ENCODE measurements at places on chromosomes 5 and 9. TPM values are rescaled to one million over a fixed set of nuclear protein-coding genes. Genes with fewer than 3 reads are reported as not detected.

The TNFSF8 gene
- 2.4 TPM for total RNA-seq

The HBEGF gene
- 7.7 TPM for total RNA-seq

The CCDC152 gene
- total RNA-seq: 1.8 TPM

The MRPS30 gene
- total RNA-seq: 77.7 TPM

The MCTP1 gene
- 5.0 TPM for total RNA-seq

The ZNF483 gene
- total RNA-seq: 30.4 TPM

The FPGS gene
- total RNA-seq: 117 TPM

The IL6ST gene
- total RNA-seq: 186 TPM

The FCN2 gene
- not detected for total RNA-seq

DNA sequence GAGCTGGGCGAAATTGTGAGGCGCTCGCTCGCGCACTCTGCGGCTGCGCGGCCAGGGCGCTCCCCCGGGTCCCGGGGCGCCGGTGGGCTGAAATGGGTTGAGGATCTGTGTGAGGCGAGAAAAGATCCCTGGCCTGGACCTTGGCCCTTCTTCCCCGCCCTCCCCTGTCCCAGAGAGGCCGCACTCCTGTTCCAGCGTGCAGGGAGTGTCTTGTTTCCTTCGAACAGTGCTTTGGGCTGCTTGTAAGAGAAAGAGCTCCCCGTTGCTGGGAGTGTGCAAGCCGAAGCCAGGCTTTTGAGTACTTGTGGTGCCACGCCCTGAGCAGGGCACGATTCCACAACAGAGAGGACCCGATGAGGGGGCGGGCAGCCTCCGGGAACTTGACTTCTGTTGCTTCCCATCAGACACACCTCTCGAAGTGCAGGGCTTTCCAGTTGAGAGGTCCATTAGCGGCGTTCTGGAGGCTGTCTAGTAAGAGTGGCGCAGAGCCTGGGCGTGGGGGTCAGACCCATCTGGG lies 535 bp downstream of the DOLPP1 start:
- peaks cover 3% of the 10 kb centered on the region for H3K36me3 ChIP-seq
- no peak for DNase-seq
- H3K27ac ChIP-seq: peak overlapping the region; percentile 76
- H3K4me1 ChIP-seq: peaks cover 9% of the 10 kb centered on the region
- H3K4me3 ChIP-seq: peak overlapping the region; percentile 88

DNA sequence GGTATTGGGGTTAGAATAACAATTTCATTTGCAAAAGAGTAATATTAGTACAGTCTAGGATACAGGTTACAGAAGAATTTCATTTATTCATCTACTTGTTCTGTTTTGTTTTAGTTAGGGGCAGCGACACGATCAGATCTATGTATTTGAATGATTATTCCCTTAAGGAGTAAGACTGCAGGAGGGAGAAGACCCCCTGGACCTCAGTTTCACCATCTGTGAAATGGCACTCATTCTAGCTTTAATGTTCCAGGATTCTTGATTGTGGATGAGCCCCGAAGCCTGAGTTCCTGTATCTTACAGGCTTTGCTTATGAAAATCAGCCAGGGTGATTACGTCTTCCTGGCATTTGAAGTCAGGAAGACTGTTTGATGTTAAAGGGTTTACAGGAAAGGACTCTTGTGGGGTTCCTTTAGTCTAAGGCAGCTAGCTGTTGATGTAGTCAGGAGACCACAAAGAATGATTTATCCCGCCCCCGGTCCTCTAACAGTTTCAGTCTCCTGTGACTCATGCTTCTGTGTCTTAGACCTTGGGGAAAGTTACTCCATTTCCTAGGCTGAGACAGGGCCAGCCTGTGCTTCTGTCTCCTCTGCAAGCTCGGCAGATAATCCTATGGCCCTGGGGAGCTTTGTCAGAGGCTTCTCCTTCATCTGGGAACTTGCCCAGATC lies 11.5 kb downstream of the SMIM3 start:
- H3K4me1 ChIP-seq: no peaks in the 10 kb centered on the region
- H3K27me3 ChIP-seq: no peaks in the 10 kb centered on the region
- DNase-seq: peak; percentile 32
- no peak overlapping the region for H3K4me3 ChIP-seq

- H3K4me1 ChIP-seq: peaks cover 6% of the 10 kb centered on the region
- H3K36me3 ChIP-seq: no peaks in the 10 kb centered on the region
- no peak overlapping the region for H3K4me3 ChIP-seq
- H3K27me3 ChIP-seq: no peaks in the 10 kb centered on the region
These were observed 17.2 kb downstream of the PITX1 start for GRCh38 chr5:135016861-135017290.

GRCh38 chr9:80928697-80929096 lies 760.6 kb downstream of the TLE1 start:
- no peaks in the 10 kb centered on the region for H3K27me3 ChIP-seq
- H3K4me1 ChIP-seq: no peaks in the 10 kb centered on the region
- no peak overlapping the region for H3K27ac ChIP-seq
- H3K36me3 ChIP-seq: no peaks in the 10 kb centered on the region
- no peak overlapping the region for H3K4me3 ChIP-seq
- DNase-seq: no peak

DNA sequence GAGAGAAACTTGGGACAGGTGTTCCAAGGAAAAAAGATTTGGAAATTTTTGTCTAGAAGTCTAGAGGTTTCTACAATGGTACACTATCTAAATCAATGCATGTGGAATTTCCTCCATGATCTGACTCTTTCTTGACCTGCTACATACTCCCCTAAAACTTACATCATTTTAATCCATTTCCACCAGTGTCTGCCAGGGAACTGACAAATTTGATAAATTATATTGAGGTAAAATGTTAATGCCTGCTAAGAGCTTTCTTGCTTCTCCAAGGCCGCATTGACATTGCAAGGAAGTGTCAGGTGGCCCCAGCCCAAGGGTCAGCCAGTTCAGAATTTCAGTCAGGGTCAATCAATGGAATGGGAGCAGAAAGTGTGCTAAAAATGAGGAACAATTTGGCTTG lies 163.4 kb upstream of the FBXL17 start:
- H3K27ac ChIP-seq: no peak overlapping the region
- no peaks in the 10 kb centered on the region for H3K27me3 ChIP-seq
- H3K4me3 ChIP-seq: no peak overlapping the region

DNA sequence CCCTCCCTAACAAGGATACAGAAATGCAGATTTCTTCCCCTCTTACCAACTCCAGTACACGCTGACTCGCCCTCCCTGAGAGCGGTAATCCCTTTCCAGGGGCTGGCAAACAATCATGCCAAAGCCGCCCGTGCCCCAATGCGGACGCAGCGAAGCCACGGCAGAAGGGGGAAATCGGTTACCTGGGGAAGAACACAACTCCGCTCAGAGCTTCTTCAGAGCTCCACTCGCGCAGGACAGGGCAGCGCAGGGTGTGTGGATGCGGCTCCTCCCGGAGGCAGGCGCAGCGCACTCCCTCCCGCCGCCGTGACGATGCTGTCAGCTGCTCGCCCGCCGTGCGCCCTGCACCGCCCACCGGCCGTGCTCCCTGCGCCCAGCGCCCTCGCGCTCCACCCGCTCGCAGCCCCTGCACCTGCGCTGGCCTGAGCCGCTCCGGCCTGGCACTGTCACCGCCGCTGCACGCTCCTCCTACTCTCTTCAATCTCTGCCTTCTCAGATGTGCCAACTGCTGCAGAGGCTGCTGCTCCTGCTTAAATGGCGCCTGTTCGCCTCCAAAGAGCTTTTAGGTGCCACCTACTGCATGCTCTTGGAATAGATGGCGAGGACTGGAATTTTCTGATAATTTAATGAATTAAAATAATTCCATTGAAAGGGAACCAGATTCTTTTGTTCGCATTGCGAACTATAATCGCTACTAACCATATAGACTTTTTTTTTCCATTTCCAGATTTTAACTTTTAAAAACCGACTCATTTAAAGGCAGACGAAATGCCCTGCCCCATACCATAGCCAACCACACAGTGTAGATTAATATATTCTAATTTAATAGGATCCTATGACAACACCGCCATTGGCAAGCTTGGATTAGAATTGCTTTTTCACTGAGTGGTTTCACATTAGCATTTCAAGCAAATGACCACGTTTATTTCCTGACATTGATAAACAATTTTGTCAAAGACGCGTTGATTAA lies at the start of gene DIRAS2:
Gene DIRAS2, minus strand, starts transcription at position 255 of the 970 bp plus-strand sequence. CDS start 28,997 bp downstream, outside the sequence.
- peak; percentile 50 for DNase-seq
- peak within 1 kb of the TSS; percentile 27 for H3K4me3 ChIP-seq
- no peaks in the 10 kb centered on the region for H3K27me3 ChIP-seq

- H3K27me3 ChIP-seq: no peaks in the 10 kb centered on the region
- DNase-seq: no peak
- no peak overlapping the region for H3K27ac ChIP-seq
- no peak overlapping the region for H3K4me3 ChIP-seq
These were observed 398.0 kb downstream of the PSAT1 start for GRCh38 chr9:78694974-78695373.

DNA sequence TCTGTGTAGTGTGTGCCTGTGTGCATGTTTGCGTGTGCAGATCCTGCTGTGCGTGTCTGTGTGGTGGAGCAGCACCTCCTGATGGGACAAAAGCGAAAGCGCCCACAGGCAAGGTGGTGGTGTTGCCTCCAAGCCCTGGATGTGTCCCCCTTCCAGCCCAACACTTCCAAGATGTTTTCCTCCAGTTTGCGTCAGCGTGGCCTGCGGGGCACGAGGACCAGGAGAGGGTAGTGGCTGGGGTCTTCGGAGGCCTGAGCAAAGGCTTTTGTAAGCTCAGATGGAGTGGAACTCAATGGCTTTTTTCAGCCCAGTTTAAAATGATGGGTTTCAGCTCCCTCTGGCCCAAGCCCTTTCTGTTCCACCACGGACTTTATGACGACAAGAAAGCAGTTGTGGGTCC lies 209.5 kb downstream of the IRX2 start:
- DNase-seq: no peak
- no peak overlapping the region for H3K4me3 ChIP-seq
- H3K27me3 ChIP-seq: no peaks in the 10 kb centered on the region

DNA sequence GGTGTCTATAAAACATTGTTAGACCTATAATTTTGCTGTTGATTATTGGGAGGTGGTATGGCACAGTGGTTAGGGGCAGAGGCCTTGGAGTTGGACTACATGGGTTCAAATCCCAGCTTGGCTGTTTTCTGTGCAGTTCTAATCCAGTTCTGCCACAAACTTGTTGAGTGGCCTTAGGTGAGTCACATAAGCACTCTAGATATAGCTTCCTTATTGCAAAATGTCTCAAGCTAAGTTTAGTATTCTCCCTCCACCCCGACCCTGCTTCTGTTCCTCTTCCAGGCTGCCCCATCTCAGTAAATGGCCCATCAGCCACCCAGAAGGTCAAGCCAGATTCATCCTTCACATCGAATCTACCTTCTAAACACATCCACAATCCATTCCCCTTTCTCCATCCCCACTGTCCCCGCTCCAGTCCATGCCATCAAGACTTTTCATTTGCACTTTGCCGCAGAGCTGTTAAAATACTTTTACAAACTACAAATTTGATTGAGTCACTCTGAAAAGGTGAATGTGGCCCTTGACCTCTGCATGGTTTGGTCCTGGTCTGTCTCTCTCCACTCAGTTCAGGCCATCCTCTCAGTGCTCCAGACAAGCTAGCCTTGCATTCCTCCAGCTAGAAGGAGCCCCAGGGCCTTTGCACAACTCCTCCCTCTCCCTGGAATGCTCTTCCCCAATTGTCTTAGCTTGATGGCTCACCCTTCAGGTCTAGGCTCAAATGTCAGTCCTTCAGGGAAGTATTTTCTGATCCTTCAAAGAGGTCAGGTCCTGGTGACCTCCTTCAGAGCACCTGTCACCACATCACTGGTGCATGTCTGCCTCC lies 10.0 kb upstream of the HDHD3 start:
- H3K36me3 ChIP-seq: peaks cover 20% of the 10 kb centered on the region
- no peaks in the 10 kb centered on the region for H3K4me1 ChIP-seq
- no peak overlapping the region for H3K4me3 ChIP-seq
- H3K27ac ChIP-seq: no peak overlapping the region

DNA sequence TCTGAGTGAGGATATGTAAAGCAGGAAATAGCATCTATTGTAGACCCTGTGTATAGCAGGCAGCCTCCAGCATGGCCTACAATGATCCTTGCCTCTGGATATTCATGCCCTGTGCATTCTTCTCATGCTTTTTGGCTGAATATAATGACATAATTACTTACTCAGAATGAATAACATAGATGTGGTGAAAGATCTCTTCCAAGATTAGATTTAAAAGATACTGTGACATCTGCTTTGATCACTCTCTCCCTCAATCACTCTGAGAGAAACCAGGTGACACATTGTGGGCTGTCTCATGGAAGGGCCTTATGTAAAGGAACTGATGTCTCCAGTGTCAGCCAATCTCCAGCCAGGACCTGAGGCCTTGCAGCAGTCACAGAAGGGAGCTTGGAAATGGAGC lies 376.7 kb downstream of the DNAH5 start:
- DNase-seq: no peak
- H3K36me3 ChIP-seq: no peaks in the 10 kb centered on the region
- no peak overlapping the region for H3K27ac ChIP-seq
- H3K27me3 ChIP-seq: no peaks in the 10 kb centered on the region
- no peak overlapping the region for H3K4me3 ChIP-seq

DNA sequence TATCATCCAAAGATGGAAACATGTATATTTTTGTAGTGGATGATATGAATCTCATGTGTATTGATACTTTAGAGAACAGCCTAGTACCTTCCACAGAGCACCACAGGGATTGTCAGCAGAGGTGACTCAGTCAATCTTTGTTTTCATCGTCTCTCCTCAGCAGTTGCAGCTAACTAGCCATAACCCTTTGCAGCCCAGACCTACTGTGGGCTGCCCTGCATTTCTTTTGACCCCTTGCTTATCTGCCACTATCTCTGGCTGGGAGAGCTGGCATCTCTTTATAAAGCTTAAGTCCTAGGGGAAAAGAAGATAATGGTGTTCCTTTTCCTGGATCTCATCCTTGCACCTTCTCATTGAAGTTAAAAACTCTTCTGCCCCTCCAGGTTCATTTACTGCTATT lies 28.7 kb downstream of the HMGCR start:
- H3K36me3 ChIP-seq: no peaks in the 10 kb centered on the region
- no peak overlapping the region for H3K4me3 ChIP-seq
- H3K4me1 ChIP-seq: peaks cover 9% of the 10 kb centered on the region
- no peak for DNase-seq

- no peak overlapping the region for H3K27ac ChIP-seq
- no peaks in the 10 kb centered on the region for H3K4me1 ChIP-seq
- H3K36me3 ChIP-seq: no peaks in the 10 kb centered on the region
- no peak overlapping the region for H3K4me3 ChIP-seq
- no peak for DNase-seq
- H3K27me3 ChIP-seq: no peaks in the 10 kb centered on the region
These were observed 32.9 kb downstream of the NSG2 start for GRCh38 chr5:174078416-174078815.

DNA sequence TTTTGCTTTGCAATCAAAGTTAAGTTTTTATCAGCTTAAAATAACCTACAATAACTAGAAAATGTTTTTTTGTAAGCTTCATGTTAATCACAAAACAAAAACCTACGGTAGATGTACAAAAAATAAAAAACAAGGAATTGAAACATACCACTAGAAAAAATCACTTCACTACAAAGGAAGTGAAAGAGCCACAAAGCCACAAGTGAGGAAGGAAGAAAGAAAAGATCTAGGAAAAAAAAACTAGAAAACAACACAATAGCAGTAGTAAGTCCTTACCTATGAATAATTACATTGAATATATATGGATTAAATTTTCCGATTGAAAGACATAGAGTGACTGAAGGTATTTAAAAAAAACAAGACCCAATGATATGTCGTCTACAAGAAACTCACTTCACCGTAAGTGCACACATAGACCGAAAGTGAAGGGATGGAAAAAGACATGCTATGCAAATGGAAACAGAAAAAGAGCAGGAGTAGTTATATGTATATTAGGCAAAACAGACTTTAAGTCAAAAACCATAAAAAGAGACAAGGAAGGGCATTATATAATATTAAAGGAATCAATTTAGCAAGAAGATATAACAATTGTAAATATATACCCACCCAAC lies 13.4 kb upstream of the ZDHHC21 start:
- no peaks in the 10 kb centered on the region for H3K27me3 ChIP-seq
- no peaks in the 10 kb centered on the region for H3K4me1 ChIP-seq
- DNase-seq: no peak
- no peak overlapping the region for H3K4me3 ChIP-seq
- no peak overlapping the region for H3K27ac ChIP-seq
- H3K36me3 ChIP-seq: no peaks in the 10 kb centered on the region

All from prostate gland (tissue), 2 donors.